Amygdala (tissue), 56 donors: ENCODE measurements at places on chromosomes 7 and 10.

DNA sequence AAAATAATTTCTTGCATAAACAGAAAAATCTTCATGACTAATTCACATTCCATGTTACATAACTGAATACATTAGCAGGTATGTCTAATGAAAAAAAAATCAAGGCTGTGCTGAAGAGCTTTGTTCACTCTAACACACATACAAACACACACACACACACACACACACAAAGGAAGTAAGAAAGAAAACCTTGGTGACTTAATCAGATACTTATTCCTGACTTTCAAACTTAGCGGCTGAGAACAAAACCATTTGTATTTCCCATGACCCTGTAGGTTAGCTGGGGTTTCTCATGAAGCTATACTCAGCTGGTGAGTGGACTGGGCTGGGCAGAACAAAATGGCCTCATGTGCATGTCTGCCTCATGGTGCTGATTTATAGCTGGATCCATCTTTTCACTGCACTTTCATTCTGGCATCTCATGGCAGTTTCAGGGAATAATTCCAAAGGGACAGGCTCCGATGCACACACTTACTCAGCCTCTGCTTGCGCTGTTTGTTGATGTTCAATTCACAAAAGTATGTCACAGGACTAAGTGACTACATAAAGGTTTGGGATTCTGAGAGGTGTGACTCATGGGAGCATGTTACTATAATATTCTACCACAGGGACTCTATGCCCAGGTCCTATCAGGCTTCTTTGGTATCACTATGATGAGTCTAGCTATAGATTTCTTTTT lies 161.2 kb downstream of the PCLO start:
- no peak for DNase-seq

DNA sequence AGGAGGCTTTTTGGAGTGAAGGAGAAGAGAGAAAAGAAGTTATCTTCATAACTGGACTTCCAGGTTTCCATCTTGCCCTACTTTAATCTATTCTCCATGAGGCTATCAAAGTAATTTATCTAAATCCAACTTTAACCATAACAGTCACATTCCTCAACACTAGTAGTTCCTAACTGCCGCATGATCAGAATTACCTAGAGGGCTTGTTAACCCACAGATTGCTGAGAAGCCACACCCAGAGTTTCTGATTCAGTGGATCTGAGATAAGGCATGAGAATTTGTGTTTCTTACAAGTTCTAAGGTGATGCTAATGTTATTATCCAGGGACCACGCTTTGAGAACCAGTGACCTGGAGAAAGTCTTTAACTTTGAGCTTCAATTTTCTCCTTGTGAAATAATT lies 8.3 kb upstream of the COL1A2 start:
- DNase-seq = no peak

DNA sequence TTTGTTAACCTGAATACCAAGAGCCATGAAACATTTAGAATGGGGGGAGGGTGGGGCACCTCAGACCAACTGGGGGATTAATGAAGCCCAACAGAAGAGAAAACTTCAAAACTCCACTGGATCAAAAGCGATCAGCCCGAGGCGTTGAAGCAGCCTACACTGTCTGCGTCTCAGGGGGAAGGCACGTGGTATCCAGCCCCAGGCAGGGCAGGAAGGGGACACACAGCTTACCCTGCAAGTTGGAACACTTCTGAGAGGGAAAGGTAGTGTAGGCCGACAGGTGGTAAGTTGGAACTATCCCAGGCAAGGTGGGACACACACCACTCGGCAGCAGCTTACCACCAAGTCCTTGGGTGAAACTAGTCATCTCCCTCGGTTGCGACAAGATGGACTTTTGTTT lies 102.9 kb downstream of the TAX1BP1 start:
- no peak for DNase-seq

GRCh38 chr7:108266035-108266434 lies 135.9 kb upstream of the LAMB4 start:
- DNase-seq = no peak
